ENCODE measurements at places on chromosomes 16 and 17. TPM values are rescaled to one million over a fixed set of nuclear protein-coding genes. Genes with fewer than 3 reads are reported as not detected.

- no peak overlapping the region for H3K27ac ChIP-seq
- no peak for DNase-seq
- H3K36me3 ChIP-seq = no peaks in the 10 kb centered on the region
- no peaks in the 10 kb centered on the region for H3K27me3 ChIP-seq
- H3K4me1 ChIP-seq = peaks cover 37% of the 10 kb centered on the region
- no peak overlapping the region for H3K4me3 ChIP-seq
These were observed 119.7 kb downstream of the SNX29 start for GRCh38 chr16:12096157-12096777.

DNA sequence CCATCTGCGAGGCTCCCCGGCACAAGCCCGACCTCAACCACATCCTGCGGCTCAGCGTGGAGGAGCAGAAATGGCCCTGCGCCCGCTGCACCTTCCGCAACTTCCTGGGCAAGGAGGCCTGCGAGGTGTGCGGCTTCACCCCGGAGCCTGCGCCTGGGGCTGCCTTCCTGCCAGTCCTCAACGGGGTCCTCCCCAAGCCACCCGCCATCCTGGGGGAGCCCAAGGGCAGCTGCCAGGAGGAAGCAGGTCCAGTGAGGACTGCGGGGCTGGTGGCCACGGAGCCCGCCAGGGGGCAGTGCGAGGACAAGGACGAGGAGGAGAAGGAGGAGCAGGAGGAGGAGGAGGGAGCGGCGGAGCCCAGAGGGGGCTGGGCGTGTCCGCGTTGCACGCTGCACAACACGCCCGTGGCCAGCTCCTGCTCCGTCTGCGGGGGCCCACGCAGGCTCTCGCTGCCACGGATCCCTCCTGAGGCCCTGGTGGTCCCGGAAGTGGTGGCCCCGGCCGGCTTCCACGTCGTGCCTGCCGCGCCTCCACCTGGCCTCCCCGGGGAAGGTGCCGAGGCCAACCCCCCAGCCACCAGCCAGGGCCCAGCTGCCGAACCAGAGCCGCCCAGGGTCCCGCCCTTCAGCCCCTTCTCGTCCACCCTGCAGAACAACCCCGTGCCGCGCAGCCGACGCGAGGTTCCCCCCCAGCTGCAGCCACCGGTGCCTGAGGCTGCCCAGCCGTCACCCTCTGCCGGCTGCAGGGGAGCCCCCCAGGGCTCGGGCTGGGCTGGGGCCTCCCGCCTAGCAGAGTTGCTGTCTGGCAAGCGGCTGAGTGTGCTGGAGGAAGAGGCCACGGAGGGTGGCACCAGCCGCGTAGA is 13.1 kb upstream of the PRR35 start:
- H3K27me3 ChIP-seq = no peaks in the 10 kb centered on the region
- H3K4me1 ChIP-seq = peaks cover 7% of the 10 kb centered on the region

- H3K4me1 ChIP-seq = no peaks in the 10 kb centered on the region
- H3K36me3 ChIP-seq = no peaks in the 10 kb centered on the region
- peaks cover 9% of the 10 kb centered on the region for H3K27me3 ChIP-seq
- no peak overlapping the region for H3K4me3 ChIP-seq
- H3K27ac ChIP-seq = no peak overlapping the region
These were observed 51.5 kb downstream of the ENGASE start for GRCh38 chr17:79126139-79126538.

The PPL gene
- total RNA-seq = 32.8 TPM

The ITGAX gene
- total RNA-seq = 0.52 TPM

- no peak overlapping the region for H3K27ac ChIP-seq
- peaks cover 15% of the 10 kb centered on the region for H3K4me1 ChIP-seq
- no peaks in the 10 kb centered on the region for H3K27me3 ChIP-seq
These were observed 31.2 kb downstream of the NDEL1 start for GRCh38 chr17:8466873-8467272.

The CCL16 gene
- total RNA-seq = not detected

The RPL26 gene
- 3,628 TPM for total RNA-seq

GRCh38 chr17:9206741-9207332 is 185.5 kb downstream of the NTN1 start:
- no peaks in the 10 kb centered on the region for H3K27me3 ChIP-seq
- no peaks in the 10 kb centered on the region for H3K36me3 ChIP-seq
- peak overlapping the region; percentile 23 for H3K27ac ChIP-seq
- H3K4me3 ChIP-seq = no peak overlapping the region

The PRSS33 gene
- 0.20 TPM for total RNA-seq

GRCh38 chr16:1526608-1527555 is 6.6 kb upstream of the TMEM204 start:
- no peak for DNase-seq
- no peak overlapping the region for H3K4me3 ChIP-seq
- H3K27ac ChIP-seq = no peak overlapping the region
- no peaks in the 10 kb centered on the region for H3K36me3 ChIP-seq
- peaks cover 19% of the 10 kb centered on the region for H3K4me1 ChIP-seq

DNA sequence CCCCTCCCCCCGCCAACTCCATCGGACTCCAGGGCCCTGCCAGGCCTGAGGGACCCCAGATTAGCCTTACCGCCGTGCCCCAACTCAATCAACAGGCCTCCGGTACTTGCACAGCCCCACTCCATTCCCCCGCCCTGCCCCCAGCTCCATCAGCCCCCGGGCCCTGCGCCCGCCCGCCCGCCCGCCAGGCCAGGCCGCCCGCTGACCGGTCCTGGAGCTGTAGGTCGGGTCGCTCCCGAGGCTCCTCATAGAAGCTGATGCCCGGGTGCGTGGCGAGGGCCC is 308 bp downstream of the GTF3C1 start:
- H3K36me3 ChIP-seq = no peaks in the 10 kb centered on the region
- peak overlapping the region; percentile 47 for H3K4me3 ChIP-seq
- peak overlapping the region; percentile 64 for H3K27ac ChIP-seq
- DNase-seq = no peak
- peaks cover 14% of the 10 kb centered on the region for H3K4me1 ChIP-seq

DNA sequence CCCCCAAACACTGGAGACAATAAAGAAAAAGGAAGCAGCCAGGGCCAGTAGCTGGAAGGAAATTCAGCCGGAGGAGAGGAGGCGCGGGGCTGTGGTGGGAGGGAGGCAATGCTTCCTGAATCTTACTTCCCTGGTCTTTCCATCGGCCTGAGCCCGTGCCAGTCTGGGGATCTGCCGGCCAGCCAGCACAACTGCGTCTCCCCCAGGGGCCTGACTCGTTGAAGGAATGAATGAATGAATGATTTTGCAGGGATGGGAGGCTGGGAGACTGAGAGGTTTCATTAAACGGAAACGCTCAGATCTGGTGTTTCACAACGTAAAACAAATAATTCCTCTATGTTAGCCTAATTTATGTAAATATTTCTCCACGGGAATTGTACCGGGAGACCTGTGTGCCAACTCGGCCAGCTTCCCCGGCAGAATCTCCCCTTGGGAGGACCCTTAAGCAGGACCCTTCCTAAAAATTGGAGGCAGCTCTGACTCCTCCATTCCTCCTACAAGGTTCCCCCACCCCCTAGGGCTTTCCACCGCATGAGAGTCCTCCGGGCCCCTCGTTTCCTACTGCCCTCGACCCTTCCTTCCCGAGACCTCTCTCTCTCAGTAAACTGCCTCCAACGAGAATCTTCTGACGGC is 1.3 kb upstream of the BAIAP2 start:
- H3K27ac ChIP-seq = peak overlapping the region; percentile 24
- H3K4me1 ChIP-seq = peaks cover 27% of the 10 kb centered on the region
- H3K36me3 ChIP-seq = no peaks in the 10 kb centered on the region
- peak overlapping the region; percentile 85 for H3K4me3 ChIP-seq
- H3K27me3 ChIP-seq = no peaks in the 10 kb centered on the region
- no peak for DNase-seq

- no peak for DNase-seq
- peak overlapping the region; percentile 1 for H3K27ac ChIP-seq
- no peak overlapping the region for H3K4me3 ChIP-seq
These were observed 52.3 kb downstream of the MSI2 start for GRCh38 chr17:57308543-57309186.

DNA sequence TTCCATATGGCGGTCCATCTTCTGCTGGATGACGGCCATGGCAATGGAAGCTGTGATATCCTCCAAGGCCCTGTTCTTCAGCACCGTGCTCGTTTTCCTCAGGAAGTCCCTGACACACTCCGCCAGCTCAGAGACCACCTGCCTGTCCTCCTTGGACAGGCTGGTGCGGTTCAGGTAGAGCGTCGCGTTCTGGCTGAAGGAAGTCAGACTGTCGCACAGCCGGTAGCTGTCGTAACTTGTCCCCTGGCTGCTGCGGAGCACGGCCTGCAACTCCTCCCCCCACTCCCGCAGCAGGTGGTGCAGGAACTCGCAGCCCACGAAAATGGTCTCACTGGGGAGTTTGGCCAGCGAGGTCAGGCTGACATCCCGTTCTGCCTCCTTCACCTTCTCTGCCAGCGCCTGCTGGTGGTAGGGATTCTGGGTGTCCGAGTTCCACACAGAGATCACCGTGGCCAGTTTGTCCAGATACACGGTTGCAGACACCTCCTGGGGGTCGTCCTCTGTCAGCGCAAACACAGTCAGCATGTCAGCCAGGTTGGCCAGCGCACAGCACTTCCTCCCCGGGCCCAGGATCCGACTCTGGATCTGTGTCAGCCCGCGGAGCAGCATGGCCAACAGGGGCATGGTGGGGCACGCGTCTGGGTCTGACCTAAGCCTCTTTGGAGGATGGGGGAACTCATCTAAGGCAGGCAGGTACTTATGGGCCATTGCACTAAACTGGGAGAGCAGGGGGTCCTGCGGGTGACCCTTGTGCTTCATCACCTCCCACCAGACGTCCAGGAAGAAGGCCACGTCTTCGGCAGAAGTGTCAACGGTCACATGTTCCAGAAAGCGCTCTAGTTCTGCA is 5.1 kb downstream of the GEMIN4 start:
- H3K4me1 ChIP-seq = peaks cover 8% of the 10 kb centered on the region
- no peaks in the 10 kb centered on the region for H3K27me3 ChIP-seq
- no peak overlapping the region for H3K4me3 ChIP-seq
- no peak for DNase-seq
- no peak overlapping the region for H3K27ac ChIP-seq
- no peaks in the 10 kb centered on the region for H3K36me3 ChIP-seq

DNA sequence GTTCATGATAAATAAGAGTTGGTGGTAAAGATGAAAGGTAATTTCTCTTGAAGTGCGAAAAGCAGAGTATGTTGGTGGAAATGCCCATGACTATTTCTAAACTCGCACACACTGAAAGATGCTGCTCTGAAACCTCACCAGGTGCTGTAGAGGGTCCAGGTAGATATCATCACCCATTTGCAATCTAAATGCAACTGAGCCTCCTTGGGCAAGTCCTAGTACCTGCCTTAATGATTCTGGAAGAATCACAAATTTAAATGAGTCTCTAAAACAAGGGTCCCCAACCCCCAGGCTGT is 5.9 kb upstream of the MMD start:
- no peak overlapping the region for H3K27ac ChIP-seq
- no peak for DNase-seq
- peaks cover 3% of the 10 kb centered on the region for H3K4me1 ChIP-seq
- no peaks in the 10 kb centered on the region for H3K36me3 ChIP-seq

- H3K4me3 ChIP-seq = no peak overlapping the region
- peak; percentile 89 for DNase-seq
- H3K4me1 ChIP-seq = peaks cover 29% of the 10 kb centered on the region
These were observed 45.9 kb downstream of the ABAT start for GRCh38 chr16:8720080-8720966.

The OR1A2 gene
- total RNA-seq = not detected

DNA sequence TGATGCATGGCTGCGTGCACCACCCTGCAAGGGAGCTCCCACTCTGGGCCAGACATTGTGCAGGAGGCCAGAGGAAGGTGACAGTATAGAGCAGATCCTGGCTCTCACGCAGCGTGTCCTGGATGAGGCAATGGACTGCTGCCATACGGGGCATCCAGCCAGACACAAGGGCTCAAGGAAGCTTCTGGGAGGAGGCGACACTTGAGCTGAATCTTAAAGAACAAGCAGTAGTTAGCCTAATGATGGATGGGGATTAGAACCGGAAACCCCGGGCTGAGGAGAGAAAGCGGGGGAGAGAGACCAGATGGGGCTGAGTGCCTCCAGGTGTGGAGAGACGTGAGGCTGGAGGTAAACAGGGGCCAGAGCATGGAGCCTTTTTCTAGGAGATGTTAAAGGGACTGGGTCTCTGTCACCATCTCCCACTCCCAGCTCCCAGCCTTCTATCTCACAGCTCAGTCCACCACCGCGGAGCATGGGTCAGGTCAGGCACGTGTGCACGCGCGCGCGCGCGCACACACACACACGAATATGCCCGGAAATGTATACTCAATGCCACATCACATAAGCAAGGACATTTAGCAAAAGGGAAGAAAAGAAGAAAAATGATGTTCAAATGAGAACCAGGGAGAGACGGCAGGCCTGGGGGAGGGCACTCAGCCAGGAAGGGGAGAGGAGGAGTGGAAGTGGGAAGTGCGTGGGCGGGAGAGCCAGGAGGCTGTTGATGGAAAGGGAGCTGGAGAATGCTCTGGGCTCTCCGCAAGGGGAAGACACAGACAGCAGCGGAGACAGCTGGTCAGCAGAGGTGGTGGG is 46.3 kb downstream of the CCDC42 start:
- peak; percentile 79 for DNase-seq
- peaks cover 24% of the 10 kb centered on the region for H3K4me1 ChIP-seq
- H3K36me3 ChIP-seq = no peaks in the 10 kb centered on the region
- H3K4me3 ChIP-seq = no peak overlapping the region
